ENCODE measurements at places on chromosomes 12 and 14.

DNA sequence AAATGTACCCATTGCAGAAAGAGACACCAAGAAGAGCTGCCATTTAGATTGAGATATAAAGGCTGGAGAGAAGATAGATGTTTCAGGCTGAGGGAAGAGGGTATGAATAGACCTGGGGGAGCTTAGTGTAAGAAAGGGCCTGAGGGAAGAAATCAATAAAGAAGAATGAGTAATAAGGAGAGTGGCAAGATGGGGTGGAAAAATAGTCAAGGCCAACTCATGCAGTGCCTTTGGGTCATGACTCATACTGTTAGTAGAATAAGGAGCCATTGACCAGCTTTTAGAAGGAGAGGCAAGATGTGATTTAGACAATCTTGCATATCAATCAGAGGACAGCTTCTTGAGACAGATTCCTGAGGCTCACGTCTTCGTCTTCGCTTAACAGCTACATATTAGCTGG lies 287.5 kb downstream of the DUSP6 start:
- no peak for DNase-seq

DNA sequence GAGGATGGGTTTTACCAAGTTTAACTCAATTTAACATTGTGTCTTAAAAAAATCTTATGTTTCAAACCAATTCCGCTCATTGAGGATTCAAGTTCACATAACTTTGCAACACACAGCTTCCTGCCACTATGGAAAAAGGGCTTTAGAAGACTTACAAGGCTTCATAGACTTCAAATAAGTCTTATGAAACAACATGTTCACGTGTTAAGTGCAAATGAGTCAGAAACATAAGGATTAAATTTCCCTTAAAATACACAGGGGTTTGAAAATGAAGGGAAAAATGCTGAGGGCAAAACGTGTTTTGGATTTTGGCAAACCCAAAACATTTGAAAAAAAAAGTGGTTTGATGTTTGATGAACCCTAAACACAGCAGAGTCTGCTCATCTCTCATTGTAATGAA lies 364.8 kb downstream of the BMP4 start:
- no peak for DNase-seq

DNA sequence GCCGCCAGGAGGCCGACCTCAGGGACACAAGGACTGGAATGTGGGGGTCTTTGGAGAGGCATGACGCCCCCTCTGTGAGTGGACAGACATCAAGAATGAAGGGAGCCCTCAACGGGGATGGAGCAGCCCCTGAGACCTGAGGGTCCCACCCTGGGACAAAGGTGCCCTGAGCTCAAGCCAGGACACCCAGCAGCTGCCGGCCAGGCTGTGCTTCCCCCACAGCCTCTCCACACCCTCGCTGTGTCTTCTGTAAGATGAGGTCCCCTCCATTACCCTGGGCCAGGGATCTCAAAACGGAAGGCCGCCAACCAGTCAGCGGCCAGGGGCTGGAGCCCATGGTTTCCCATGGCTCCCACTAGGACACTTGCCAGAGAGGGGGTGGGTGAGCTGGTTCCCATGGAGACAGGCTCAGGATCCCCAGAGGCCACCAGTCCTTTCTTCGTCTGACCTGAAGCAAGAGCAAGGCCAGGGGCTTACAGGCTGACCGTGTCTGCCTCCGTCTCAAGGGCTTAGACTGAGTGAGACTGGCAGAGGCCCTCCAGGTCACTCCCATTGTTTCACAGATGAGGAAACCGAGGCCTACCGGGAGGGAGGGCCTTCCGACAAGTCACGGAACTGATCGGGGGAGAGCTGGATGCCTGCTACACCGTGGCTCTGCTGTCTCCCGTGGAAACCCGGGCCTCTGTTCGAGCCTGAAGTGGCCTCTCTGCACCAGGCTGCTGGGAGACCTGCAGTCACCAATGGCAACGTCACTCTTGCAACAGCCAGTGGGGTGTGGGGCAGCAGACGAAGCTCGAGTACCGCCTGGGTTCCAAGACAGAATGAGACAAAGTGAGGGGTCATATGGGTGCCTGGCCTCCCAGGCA lies 91.7 kb upstream of the DIO3 start:
- DNase-seq = no peak

DNA sequence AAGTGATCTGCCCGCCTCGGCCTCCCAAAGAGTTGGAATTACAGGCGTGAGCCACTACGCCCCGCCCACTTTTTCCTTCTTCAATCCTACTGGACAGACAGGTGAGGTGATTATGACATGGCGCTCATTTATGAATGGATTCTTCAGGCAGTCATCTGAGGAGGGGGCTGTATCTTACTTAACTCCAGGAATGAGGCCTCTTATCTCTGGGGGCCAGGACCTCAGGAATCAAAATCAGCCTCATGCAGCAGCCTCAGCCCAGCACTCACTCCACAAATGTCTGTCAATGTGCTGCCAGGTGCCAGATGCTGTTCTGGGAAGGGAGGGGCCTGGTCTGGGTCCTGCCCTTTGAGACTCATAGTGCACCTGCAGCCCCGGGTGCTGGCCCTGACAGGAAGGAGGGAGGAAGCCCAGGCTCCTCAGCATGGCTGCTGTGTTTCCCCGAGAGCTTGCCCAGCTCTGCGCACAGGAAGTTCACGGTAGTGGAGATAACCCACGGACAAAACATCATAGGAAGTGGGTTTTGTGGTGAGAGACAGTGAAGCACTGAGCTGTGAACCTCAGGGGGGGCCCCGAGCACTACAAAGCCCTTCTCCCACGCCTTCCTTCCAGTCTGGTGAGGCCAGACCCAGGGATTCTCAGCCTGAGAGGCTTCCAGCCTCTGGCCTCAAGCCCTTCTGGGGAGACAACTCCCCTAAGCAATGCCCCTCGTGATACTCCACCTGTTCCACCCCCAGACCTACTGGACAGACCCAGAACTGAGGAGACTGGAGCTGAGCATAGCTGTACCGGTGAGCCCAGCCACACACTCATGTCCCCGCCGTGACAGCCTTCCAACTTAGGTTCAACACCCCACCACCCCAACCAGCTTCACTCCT lies 22.3 kb downstream of the GALNT6 start:
- DNase-seq = no peak

GRCh38 chr12:18207266-18207665 lies 54.1 kb upstream of the PIK3C2G start:
- no peak for DNase-seq

GRCh38 chr14:65803885-65804284 lies 391.4 kb downstream of the FUT8 start:
- no peak for DNase-seq

DNA sequence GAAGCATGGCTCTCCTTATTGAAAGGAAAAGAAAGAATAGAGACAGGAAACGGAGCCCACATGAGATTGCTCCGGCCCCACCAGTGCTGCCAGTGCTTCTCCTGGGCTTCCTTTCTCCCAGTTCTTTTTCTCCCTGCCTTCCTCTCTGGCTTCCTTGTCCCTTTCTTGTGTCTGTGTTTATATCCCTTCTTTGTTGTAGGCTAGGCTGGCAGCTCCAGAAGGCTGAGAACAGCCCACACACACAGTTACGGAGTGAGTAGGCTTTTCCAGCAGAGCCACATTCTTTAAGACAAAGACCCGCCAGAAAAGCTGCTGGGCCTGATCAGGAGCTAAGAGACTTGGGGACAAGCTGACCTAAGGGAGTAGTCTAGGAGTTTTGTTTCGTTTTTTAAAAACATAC lies 13.0 kb downstream of the CIPC start:
- peak; percentile 96 for DNase-seq

GRCh38 chr14:85454226-85454813 lies 75.6 kb upstream of the FLRT2 start:
- DNase-seq = no peak

- DNase-seq = no peak
Observed at GRCh38 chr14:89435892-89436656, 19.0 kb upstream of the FOXN3 start.

- DNase-seq = no peak
Observed at GRCh38 chr12:120739031-120739762, 13.6 kb downstream of the ACADS start.

DNA sequence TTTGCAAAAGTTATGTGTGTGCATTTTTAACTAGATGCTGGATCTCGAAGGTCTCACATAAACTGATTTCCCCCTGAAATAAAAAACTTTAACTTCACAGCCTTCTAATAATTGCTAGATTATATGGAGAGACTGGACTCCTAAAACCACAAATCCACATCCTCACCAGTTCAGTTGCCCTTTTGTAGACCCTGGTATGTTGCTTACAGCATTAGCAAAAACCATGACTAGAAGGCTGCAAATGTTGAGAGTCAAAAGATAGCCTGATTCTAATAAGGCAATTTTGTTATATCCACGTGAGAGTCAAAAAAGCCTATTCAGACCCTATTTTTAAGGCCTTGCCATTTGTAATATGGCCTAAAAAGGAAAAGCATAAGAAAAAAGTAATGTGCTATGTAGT lies 37.4 kb downstream of the RASSF8 start:
- no peak for DNase-seq

GRCh38 chr12:32686340-32686739 lies 7.2 kb downstream of the DNM1L start:
- DNase-seq = no peak

GRCh38 chr12:49750027-49750995 lies 9.0 kb downstream of the TMBIM6 start:
- DNase-seq = no peak

DNA sequence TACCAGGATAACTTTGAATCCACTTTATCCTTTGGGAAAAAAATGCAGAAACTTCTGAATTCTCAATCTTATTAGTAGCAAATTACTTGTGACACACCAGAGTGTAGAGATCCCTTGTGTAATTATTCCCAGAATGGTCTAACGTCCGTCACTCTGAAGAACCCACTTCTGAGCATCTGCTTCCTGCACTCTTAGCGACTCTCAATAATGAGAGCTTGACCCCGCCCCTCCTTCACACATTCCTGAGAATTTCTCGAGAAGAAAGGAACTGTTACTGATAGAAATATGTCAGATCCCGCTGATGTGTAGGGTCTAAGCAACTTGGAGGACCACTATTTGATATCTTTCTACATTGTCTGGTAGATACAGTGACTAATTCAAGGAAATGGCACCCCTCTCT lies 218.3 kb upstream of the PDZRN4 start:
- DNase-seq = no peak

GRCh38 chr12:68585966-68586365 lies 24.7 kb upstream of the RAP1B start:
- DNase-seq = no peak

DNA sequence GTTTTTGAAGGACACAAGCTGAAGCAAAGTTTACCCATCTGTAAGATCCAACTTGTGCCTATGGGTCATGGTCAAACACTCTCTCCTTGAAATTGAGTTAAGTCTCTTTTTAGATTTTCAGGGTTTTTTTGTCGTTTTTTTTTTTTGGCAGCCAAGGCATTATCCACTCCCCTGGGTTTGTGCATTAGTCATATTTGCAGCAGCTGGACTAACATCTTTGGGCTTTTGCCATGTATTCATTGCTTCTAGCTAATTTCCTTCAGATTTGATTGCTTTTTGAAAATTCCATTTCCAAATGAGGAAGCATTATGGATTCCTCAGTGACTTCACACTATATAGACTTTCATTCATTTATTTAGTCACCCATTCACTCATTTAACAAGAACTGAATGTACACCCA lies 80.3 kb upstream of the SRRM4 start:
- no peak for DNase-seq

GRCh38 chr12:65313719-65314317 lies 35.3 kb downstream of the MSRB3 start:
- DNase-seq = no peak

DNA sequence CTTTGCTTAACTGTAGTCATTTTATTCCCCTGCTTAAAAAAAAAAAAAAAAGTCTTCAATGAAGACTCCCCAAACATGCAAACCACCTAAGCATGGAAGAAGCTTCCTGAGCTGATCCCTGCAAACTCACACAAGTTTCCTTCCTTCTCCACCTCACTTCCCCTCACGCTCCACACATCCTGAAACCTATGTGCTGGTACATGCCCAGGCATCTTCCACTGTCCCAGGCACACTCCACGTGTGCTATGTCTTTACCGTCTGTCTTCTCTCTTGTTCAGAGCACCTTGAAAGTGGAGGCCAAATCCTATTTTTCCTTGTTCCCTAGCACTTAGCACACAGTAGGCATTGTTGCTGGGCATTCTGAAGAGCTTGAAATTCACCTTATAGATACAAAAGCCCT lies 13.4 kb downstream of the LRIG3 start:
- DNase-seq = no peak

DNA sequence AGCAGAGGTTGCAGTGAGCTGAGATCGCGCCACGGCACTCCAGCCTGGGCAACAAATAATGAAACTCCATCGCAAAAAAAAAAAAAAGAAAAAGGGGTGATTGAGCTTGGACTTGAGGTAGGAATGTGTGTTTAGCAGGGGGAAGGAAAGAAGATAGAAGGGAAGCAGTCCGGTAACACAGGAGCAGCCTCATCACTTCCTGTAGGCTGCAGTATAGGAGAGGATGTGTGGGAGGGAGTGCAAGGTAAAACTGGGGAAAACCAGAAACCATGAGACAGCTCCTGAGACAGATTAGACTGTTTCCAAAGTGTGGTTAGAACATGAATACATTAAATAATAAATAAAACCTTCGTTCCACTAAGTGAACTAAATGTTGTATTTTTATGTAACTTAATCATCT lies 49.2 kb downstream of the FGD4 start:
- DNase-seq = no peak

DNA sequence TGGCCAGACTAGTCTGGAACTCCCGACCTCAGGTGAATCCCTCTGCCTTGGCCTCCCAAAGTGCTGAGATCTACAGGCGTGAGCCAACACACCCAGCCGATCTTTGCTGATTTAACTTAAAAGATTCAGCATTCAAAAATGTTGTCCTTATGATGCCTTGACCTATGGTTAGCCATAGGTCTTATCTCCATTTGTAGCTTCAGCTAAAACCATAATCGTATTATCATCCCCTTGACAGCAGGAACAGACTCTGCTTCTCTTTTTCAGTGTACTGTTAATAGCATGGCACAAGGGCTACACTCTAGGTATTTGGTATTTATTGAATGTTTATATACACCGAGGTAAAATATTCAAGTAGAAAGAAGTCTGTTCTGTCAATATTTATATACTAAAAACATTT lies 15.3 kb downstream of the CCDC62 start:
- no peak for DNase-seq

- DNase-seq = no peak
Observed at GRCh38 chr14:101109981-101110728, 206.6 kb upstream of the RTL1 start.

DNA sequence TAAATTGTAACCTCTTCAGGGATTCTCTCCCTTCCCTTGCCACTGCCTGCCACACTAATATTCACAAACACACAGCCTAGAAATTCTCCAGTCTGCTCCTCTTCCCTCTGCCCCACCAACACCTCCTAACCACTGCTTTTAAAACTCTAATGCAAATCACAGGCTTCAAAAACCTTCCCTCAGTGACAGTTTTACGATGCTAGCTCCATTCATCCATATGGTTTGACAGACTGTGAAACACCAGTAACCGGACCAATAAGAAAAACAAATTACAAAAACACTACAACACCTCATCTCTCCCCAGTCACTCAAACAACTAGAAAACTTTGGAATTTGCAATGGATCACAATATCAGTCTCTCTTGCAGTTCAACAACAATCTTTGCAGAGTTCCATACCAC lies 5.7 kb downstream of the DPF3 start:
- DNase-seq = no peak

Measured in ELF-1 (cell line).